ENCODE measurements at places on chromosomes 6 and 20. TPM values are rescaled to one million over a fixed set of nuclear protein-coding genes. Genes with fewer than 3 reads are reported as not detected.
A peak's percentile ranks its signal among the peaks of the same experiment; 100 is the strongest.

SUMO4 gene
- 10.6 TPM for total RNA-seq

TRIM15 gene
- total RNA-seq: not detected

EEF1A2 gene
- not detected for total RNA-seq

GRM1 gene
- total RNA-seq: not detected

IL17F gene
- not detected for total RNA-seq

PKHD1 gene
- 0.12 TPM for total RNA-seq

FAM83C gene
- total RNA-seq: not detected

XPO5 gene
- total RNA-seq: 138 TPM

LIN28B gene
- not detected for total RNA-seq

KAT14 gene
- total RNA-seq: 9.0 TPM

DNA sequence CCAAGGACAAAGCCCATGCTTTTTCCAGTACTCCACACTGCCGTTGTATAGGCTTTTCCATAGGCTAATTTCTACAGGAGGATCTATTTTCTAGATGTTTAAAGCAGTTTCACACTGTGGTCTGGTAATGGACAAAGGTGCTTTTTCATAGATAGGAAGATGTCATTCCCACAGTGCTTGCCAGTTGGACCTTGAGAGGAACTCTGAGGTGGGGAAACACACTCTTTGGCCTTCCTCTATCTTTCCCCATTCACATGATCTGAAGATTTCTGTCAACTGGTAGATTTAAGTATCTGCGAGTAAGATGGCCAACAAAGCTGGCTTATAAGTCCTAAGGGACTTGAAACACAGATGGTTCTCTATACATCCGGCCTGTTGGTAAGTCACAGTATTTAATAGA is 477.3 kb downstream of the UTRN start:
- no peak for DNase-seq

DNA sequence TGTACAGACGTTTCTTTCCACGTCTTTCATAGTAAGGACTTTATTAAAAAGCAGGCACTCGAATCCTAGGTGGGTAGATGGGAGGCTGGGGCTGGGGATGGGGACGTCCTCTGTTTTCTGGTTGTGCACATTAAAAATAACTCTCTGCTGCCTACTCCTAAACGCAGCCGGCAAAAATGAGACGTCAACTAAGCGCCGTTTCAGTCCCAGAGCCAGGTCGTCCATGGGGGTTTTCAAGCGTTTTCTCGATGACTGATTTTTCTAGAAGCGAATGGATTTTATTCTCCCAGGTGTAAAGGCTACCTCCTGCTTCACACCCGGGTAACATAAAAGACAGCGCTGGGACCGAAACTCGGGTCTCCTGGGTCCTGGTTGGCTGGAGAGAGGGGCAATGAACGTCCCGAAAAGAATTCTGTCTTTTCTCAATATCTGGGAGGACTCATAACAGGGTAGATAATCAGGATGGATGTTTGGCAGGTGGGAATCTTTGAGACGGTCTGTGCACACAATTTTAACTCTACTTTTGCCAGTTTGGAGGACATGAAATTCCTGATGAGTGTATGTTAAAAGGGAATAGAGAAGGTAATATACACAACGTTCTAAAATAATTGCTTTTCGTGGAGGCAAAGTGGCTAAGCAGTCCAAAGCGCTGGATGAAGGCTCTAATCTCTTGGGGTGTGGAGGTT is 25.2 kb downstream of the GPX6 start:
- DNase-seq: no peak

GRCh38 chr6:154123155-154123956 is 84.3 kb downstream of the OPRM1 start:
- DNase-seq: no peak

DNA sequence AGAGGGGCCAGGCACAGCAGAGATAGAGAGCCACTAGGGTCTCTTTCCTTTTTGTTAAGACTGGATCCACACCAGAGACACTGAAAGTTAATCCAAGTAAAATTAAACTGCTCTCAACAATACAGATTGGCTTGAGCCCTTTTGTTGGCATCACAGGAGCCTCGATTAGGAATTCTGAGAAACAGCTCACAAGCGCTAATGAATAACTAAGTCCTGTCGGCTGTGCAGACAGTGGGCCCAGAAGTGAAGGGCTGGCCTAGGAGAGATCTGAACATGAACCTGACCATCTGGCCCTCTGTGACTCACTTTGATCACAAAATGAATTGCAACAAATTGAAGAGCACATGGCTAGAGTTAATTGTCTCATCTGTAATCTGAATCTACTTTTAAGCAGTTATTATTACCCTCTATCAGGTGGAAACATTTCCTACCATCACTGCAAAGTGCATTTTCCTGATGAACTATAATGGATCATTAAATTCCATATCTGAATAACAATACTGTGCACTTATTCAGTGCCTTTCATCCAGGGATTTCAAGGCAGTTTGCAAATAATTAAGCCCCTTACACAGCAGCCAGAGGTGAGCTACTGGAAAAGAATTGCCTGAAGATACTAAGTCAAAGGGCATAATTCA is 3.2 kb downstream of the BACH2 start:
- DNase-seq: no peak

GRCh38 chr20:32473231-32474008 is 111.7 kb downstream of the NOL4L start:
- DNase-seq: no peak

DNA sequence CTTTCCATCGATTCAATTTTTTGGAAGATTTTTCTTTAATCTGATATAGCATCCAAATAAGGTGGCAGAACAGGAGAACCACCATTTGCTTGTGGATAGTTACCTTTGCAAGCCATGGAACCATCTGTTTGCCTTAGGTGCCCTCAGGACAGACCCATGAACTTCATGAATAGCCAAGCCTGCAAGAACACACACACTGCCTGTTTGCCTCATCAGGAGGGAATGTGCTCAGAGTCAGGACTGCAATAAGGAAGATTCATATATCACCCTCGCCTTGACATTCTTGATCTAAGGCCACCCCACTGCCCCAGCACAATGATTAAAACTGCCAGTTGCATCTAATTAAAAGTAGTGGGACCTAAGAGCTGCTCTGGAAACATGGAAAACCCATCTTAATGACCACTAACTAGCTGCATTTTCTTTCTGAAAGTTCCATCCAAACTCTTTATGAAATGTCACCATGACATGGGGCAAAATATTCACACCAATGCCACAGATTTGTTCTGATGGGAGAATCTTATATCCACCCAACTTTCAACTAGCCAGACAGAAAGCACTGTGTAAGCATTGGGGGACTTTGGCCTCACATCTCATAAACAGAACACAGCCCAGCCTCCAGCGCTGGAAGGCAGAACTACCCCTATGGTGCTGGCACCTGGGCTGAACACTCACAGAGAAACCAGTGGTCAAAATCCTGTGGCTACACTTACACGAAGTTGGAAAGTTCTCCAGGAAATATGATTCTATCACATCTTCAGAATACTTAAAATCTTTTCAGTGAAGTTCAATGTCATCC is 48.3 kb downstream of the TBXT start:
- DNase-seq: no peak

- DNase-seq: no peak
Measured at GRCh38 chr20:21577551-21577950, 63.7 kb upstream of the NKX2-2 start.

GRCh38 chr20:23127506-23128279 is 41.6 kb upstream of the CD93 start:
- peak; percentile 14 for DNase-seq

DNA sequence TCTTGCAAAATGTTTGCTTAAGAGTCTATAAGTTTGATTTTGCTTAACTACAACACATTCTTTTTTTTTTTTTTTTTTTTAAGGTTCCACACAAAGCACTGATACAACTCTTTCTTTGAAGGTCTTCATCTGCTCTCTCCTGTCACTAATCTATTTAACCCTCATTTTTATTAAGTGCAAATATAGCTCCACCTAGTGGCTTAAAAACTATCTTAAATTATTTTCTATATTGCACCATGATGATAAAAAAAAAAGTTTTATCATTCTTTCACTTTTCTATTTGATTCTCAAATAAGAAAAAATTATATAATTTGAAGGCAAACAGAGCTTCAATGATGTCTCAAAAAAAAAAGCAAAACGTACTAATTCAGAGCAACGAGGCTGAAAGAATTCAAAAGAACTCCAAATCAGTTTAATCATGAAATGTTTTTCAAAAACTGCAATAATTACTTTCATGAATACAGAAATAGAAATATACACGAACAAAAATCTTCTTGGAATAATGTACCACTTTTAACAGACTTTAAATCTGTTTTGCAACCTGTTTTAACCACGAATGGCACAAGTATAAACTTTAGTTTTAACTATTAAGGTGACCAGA is 12.8 kb downstream of the ESF1 start:
- no peak for DNase-seq

- no peak for DNase-seq
Measured at GRCh38 chr20:44967207-44967807, 995 bp downstream of the STK4 start.

DNA sequence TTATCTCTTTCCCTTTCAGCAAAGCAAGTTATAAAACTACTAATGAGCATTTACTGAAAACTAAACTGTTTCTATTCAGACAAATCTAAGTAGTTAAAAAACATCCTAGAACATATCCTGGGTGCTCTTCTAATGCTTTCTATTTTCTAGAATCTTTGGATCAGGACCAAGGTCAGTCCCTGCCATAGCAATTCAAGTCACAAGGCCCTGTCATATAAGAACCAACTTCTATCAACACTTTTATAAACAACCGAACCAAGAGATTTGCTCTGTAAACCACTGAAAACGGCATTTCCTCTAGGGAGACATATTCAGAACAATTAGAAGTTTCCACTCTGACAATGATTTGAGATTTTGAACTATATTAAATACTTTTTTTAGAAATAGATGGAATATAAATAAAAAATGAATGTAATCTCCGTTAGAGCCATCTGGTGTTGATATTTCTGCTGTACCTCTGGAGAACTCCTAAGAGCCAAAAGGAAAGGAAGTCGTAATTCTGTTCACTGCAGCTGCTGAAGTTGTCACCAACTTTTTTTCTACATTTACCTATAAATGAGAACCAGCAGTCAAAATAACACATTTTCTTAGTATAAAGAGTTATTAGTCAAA is 51.4 kb upstream of the LGSN start:
- DNase-seq: no peak

DNA sequence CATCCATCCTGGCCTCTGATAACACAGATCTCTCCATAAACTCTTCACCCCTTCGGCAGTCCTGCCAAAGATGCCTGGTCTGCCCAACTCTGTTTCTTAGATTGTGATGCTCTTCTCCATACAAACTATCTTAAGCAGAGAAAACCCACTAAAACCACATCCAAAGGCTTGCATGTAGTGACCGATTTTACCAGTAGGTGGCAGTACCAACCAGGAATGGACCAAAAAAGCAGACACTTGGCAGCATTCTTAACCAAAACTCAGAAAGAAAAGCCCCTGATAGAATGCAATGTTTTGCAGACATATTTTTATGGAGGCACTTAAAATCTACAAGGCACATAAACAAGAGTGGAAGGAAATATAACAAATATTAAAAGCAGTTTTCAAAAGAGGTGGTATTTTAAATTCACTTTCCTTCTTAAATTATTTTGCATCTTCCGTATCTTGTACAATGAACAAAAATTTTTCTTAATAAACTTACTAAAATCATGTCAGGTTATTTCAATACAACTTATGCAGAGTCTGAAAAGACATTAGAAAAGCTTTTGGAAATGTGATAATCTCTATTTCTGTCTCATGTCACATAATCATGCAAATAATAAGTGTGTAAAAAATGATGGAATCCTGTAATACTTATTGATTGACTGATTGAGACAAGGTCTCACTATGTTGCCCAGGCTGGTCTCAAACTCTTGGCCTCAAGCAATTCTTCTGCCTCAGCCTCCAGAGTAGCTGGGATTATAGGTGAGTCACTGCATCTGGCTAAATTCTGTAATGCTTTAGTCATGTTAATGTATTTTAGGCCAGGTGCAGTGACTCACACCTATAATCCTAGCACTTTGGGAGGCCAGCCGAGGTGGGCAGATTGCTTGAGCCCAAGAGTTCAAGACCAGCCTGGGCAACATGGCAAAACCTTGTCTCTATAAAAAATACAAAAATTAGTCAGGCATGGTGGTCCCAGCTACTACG is 29.4 kb downstream of the LRP11 start:
- DNase-seq: peak; percentile 87

DNA sequence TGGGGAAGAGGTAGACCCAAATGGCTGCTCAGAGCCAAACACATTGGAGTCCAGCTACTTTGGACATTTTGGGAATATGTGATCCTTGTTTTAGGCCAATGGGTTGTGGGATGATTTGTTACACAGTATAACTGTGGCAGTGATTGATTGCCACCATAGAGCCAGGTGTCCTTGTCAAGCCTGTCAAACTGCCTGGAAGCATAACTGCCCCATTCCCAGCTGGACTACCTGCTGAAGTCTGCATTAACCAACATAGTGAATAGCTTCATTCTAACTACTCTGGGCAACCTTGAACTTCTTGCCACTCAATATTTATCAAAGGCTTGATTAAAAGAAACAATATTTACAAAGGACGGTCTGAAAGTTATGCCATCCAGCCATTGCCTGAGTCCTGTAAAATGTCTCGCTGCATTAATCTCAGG is 164.7 kb downstream of the LINC00237 start:
- DNase-seq: no peak

- DNase-seq: no peak
Measured at GRCh38 chr20:5033566-5033965, 32.3 kb upstream of the SLC23A2 start.

DNA sequence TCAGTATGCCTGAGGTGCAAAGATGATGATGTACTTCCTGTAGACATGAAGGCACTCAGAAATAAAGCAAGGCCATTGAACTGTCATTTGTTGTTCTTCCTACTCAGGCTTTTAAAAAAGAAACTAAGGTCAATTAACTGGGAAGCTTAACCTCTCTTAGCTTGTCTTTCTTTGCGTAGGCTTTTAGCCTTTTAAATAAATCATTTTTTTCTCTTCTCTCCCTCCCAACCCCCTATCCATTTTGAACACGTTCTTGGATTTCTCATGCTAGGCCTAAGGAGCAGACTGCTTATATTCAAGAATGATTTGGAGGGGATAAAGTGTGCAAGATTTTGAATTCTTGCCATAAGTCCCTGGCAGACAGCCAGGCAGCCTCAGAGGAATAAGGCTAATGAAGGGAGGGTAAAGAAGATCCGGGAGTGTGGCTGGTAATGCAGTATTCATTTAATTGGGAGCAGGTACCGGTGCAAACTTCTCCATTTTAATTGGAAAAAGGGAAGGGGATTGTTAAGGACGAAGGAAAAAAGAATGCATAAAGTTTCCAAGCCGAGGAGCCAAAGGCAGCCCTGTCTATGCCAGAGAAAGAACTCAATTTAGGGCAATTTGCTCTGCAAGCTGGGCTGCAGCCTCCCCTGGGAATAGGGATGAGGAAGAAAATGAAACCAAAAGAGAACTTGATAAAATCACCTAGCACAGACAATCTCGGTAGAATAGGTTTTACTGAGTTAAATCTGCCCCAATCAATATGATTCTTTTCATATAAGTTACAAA is 343.8 kb upstream of the MMS22L start:
- DNase-seq: no peak

GRCh38 chr6:35611240-35611639 is 77.5 kb downstream of the FKBP5 start:
- no peak for DNase-seq

DNA sequence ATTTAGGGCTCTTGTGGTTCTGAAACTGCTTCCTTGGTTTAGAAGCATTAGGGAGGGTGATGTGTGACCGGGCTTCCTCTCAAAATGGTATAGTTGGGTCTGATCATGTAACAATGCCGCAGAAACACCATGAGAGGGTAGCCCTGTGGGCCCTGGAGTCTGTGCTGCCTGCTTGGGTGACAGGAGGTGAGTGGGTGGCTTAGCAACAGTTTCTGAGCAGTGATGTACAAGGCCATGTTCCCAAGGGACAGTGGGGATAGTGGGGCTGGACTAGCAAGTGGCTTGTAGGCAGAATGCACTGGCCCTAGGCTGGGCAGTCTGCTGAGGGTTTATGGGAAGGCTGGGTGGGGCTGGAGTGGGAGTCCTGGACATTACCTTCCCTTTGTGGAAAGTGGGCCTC is 106.9 kb upstream of the MYL9 start:
- DNase-seq: no peak
